ENCODE measurements at places on chromosomes 13 and 19.

- DNase-seq = no peak
Observed at GRCh38 chr13:25335856-25336255, 34.4 kb downstream of the NUP58 start.

DNA sequence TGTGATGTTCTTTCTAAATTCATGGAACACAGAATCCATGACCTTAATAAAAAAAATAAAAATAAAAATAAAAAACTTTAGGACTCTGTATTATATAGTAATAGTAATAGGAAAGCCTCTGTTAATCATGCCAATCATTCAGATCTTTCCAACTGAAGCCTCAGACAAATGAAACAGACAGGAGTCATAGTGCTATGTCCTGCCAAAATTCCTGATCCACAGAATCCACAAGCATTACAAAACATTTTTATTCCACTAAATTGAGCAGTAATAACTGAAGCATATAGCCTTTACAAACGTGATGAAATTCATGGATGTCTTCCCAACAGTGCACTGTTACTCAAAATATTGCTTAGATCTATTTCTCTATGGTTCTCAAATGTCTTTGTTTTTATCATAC lies 820.6 kb upstream of the PCDH9 start:
- no peak for DNase-seq

- no peak for DNase-seq
Observed at GRCh38 chr13:77002590-77003190, 10.8 kb downstream of the CLN5 start.

DNA sequence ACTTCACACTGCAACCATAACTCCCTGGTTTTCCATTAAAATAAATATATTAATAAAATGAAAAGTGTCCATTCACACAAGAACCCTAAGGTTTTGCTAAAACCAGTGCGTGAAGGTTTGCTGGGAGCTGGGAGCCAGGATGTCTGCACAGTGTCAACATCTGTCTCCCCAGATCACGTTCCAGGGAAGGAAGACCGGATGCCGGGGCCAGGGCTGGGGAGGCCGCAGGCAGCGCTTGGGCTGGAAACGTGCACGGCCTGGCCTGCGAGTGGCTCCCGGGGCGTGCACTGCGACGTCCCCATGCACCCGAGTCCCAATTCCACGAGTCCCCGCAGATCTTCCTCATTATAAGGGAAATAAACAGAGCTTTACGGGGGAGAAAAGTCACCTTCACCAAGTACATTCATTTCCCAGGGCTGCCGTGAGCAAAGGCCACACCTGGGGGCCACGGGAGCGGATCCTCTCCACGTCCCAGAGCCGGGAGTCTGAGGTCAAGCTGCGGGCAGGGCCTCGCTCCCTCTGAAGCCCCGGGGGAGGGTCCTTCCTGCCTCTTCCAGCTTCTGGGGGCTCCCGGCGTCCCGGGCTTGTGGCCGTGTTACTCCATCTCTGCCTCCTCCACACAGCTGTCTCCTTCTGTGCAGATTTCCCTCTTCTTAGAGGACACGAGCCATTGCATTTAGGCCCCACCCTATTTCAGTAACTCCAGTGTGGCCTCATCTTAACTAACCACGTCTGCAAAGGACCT lies 12.8 kb downstream of the SHC2 start:
- no peak for DNase-seq

DNA sequence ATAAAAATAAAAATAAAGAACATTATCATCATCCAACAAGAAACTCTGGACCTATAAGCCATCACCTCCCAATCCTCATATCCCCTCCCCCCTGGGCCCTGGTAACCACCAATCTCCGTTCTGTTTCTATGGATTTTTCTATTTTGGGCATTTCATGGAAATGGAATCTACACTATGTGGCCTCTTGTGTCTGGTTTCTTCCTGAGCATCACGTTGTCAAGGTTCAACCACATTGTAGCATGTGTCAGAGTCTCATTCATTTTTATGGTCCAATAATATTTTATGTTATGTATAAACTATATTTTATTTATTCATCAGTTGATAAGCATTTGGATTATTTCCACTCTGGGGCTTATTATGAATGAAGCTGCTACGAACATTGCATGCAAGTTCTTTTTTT lies 26.9 kb downstream of the SULT2B1 start:
- DNase-seq = no peak

DNA sequence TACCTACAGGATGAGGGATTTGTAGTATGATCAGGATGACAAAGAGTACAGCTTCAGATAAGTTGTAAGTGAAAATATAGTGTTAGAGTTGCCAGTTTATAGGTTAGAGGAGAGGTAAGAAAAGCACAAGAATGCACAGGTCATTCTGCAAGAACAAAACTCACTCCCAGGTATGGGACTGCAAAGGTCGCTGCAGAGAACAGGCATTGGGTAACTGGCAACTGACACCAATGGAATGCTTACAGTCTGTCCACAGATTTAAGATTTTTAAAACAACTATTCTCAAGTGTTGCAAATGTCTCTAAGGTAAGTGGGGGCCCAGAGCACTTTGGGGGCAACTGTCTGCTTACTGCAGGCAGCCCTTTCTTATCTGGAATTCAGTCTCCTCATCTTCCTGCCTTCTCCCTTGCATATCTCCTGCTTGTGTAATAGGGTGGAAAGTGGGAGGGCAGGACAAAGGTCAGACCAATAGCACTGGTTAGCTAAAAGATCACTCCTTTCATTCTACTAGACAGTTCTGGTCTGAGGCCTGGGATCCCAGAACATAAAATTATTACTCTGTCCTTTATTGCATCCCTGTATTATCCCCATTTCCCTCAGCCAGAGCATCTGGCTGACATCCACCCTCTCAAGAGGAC lies 42.3 kb upstream of the ZNF726 start:
- DNase-seq = no peak

- peak; percentile 68 for DNase-seq
Observed at GRCh38 chr19:44903602-44904425, 1.8 kb upstream of the APOE start.

DNA sequence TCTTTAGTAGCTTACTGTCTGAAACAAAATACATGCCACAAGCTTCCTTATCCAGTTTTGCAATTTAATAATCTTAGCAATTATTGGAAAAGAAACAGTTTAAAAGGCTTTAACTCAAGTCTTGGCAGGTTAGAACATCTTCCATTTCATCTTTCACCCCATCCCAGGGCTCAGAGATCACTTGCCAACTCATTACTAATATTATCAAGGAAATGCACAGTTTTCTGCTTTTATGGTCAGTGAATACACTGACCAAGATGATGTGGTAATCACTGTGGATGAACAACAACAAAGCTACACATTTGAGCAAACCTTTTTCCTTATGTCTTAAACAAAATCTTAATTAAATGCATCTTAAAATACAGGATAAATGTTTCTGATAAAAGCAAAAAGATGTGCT lies 48.0 kb upstream of the ITM2B start:
- no peak for DNase-seq

DNA sequence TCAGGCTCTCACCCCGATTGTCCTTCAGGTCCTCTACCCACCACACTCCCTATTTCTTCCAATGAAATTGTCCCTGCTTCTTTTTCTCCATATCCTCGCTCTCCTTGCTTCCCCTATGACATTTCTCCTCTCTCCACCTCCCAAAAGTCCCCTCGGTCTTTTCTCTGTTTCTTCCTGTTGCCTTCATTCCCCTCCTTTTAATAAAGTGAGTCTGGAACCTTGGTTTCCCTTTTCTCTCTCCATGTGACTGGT lies 676 bp upstream of the ZNF574 start:
- no peak for DNase-seq

- DNase-seq = no peak
Observed at GRCh38 chr13:99704390-99704789, 203.1 kb downstream of the TM9SF2 start.

- DNase-seq = no peak
Observed at GRCh38 chr13:44778761-44779484, 202.8 kb upstream of the TSC22D1 start.

DNA sequence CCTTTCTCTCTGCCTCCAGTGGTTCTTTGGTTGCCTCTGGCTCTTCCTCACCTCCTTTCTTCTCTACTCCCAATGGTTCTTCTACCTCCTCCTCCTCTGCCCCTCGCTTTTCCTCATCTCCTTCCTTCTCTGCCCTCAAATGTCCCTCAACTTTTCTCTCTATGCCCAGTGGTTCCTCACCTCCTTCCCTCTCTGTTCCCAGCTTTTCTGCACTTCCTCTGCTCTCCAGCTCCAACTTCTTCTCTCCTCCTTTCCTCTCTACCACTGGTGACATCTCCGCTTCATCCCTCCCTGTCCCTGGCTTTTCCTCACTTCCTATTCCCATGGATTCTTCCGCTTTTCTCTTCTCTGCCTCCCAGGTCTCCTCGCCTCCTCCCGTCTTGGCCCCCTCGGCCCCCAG lies 7.8 kb downstream of the PALM3 start:
- DNase-seq = no peak

- DNase-seq = no peak
Observed at GRCh38 chr13:54945973-54946372, 1917.4 kb downstream of the OLFM4 start.

GRCh38 chr13:112861876-112862615 lies 107.0 kb upstream of the MCF2L start:
- DNase-seq = no peak

GRCh38 chr19:7852851-7853769 lies 21.1 kb downstream of the PRR36 start:
- DNase-seq = no peak

DNA sequence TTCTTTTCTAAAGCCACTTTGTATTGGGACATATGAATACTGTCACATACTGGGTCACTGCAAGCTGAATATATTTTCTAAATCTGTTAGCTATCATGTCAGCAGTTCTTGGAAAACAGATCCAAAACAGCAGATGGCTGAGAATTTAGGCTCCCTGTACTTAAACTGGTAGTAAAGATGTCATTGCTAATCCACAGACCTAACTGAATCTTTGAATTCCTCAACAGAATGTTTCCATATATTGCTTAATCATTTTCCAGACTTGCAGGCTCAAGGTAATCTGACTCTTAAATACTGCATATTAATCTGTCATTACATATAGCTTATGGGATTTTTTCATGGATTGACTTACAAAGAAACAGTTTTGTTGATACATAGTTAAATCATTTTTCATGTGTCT lies 639.0 kb upstream of the KLHL1 start:
- DNase-seq = no peak

DNA sequence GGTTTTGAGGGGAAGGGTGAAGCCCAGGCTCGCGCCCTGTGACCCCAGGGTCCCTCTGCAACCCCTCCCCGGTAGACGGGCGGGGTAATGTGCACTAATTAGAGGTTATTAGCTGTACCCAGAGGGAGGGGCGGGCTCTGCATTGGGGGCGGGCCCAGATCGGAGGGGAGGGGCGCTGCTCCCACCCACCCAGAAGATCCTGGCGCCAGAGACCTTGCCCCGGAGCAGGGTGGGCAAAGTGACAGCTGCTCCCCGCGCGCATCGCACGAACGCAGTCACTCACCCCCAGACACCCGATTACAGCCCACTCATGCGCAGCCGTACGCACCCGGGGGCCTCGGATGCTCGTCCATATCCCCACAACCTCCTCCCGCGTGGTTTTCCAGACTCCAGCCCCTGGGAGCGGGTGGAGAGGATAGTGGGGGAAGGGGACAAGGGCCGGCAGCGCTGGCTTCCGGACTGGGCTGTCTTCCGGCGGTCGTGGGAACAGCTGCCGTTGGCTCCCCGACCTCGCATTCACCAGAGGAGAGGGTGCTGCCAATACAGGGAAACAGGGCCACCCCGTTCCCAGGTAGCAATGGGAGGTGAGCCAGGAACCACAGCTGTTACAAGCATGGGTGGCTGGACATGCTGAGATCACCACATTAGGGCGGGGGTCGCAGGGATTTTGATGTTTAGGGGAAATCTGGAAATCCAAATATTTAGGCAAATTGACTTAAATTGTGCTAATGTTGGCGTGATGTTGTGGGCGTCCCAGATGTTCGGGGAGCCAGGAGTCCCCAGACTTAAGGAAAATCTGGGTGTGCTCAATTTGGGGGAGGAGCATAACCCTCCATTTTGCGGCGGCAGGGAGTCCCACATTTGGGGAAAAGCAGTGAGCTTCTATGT lies 2.9 kb upstream of the HOOK2 start:
- DNase-seq = no peak

- DNase-seq = no peak
Observed at GRCh38 chr13:28171266-28171665, 32.9 kb downstream of the PAN3 start.

All from stimulated activated CD4-positive, alpha-beta T cell treated with anti-CD3 and anti-CD28 coated beads, Interleukin-1b, Interleukin-23, amount 100 ng/mL, for 1 hour (primary cell).